ENCODE measurements at places on chromosomes 1 and 21.

DNA sequence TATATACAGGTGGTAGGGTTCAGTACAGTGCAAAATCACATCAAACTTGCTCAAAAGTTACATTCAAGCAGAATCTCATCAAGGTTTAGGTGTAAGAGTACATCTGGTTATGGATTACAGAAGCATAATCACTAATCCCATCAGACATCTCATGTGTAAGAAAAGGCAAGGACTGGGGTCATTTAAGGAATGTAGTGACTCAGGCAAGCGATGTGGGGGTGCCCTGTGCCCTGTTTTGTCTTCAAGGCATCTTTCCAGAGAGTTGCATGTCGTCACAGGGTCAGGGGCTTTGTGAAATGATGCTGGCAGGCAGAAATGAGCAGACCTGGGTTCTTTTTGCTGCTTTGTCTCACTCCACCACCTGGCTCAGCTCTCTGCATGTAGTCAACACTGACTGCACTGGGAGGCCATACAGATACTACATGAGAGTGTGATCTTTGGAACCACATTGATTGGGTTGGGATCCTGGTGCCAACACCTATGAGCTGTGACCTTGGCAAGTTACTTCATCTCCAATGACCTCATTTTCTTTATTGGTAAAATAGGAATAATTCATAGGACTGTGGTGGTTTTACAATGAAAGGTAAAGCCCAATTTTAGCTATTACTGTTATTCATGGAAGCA lies 8.2 kb upstream of the HHIPL2 start:
- no peak for DNase-seq

GRCh38 chr1:18118078-18118477 lies 10.5 kb downstream of the IGSF21 start:
- DNase-seq = no peak

- no peak for DNase-seq
Measured at GRCh38 chr1:68384872-68385411, 64.8 kb downstream of the RPE65 start.

DNA sequence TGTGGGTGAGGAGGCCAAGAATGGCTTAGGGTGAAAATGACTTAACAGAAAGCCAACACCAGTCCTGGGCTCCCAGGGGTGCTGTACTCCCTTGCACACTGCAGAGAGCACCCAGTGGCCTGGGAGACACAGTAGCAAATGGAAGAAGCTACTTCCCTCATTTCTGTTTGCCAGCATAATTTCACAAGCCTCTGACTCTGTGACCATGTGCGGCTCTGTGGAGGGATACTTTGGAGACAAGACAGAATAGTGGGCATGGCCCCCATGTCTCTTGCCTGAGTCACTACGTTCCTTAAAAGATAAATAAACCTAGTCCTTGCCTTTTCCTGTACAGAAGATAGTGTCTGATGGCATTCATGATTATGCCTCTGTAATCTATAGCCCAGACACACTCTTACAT lies 38.1 kb downstream of the TRIM62 start:
- DNase-seq = no peak

DNA sequence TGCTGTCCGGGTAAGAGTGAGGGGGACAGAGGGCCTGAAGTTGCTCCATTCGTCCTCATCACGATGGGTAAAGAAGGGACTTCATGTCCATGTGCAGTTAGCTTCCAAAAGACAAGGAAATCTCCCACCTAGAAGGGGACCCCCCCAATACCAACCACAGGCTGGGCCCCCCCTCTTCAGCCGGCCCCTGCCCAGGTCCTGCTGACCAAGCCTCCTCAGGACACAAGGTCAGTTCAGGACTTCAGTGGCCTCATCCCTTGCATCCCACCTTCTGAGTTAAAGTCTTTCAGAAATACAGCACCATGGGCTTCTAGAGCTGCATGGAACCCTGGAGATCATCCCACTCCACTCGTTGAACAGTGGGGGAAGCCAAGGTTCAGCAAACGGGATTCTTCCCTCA lies 115.4 kb upstream of the ERG start:
- no peak for DNase-seq

GRCh38 chr1:218069180-218069579 lies 215.9 kb upstream of the RRP15 start:
- no peak for DNase-seq

GRCh38 chr1:110210604-110211495 lies 736 bp downstream of the KCNC4 start:
- DNase-seq = no peak

DNA sequence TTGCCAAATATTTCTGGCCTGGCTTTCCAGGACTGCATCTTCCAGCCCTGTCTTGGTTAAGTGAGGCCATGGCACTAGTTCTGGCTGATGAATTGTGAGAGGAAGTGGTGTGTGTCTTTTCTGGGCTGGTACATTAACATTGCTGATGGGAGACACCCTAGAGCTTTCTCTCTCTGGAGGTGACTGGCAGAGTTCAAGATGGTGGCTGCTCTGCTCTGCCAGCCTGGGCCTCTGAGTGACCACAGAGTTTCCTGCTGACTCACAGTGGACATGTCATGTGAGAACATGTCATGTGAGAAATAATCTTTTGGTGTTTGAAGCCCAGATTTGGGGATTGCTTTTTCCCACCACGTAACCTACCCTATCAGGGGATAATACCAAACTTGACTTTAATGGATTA lies 218.0 kb upstream of the KIAA0040 start:
- DNase-seq = no peak

- DNase-seq = no peak
Measured at GRCh38 chr1:221148660-221149059, 269.4 kb downstream of the HLX start.

- DNase-seq = no peak
Measured at GRCh38 chr1:245148861-245149260, 5.9 kb upstream of the KIF26B start.

DNA sequence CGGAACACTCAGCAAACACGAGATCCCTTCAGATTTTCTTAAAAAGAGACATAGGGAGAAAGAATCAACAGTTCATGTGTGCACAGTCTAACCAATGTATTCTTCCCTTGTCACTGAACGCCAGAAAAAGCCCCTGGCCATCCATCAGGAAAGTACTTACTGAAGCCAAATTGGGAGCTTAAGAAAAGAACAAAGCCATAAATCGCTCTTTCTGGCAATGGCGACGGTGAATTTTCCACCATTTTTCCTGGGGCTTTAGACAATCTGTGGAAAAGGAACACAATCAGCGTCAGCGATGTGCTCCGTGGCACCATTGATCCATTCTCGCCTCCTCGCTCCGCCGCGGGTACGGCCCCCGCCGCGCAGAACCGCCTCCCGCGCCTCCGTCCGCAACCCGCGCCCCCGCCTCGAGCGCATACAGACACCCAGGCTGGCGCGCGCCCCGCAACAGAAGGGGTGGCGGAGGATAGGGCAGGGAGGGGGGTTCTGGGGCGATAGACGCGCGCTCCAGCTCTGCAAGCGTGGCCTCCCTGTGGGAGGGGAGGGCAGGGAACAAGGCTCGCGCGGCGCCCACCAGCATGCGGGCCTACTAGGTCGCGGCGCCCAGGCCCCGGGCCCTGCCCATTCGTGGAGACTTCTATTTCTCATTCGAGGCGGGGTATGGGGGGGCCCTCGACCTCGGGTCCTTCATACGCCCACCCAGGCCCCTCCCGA lies 440 bp downstream of the PIGP start:
- DNase-seq = peak; percentile 93

DNA sequence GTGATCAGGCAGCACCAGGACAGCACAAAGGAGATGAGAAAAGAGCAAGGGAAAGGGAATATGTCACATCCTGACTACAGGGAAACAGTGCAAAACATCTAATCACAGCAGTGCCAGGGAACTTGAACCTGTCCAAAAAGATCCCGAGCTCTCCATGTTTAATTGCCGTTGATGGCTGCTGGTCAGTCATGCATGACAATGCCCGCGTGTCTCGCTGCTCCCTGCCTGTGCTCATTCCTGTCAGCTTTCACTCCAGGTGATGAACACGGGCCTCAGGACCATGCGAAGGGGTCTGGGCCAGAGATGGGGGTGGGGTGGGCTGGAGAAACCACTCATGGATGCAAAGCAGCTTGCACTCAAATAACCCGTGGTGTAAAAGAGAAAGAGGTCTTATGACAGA lies 287.0 kb downstream of the GPATCH2 start:
- DNase-seq = no peak

GRCh38 chr1:26038477-26038876 lies 7.4 kb downstream of the SLC30A2 start:
- DNase-seq = no peak

GRCh38 chr1:15283526-15283925 lies 36.5 kb downstream of the FHAD1 start:
- no peak for DNase-seq

DNA sequence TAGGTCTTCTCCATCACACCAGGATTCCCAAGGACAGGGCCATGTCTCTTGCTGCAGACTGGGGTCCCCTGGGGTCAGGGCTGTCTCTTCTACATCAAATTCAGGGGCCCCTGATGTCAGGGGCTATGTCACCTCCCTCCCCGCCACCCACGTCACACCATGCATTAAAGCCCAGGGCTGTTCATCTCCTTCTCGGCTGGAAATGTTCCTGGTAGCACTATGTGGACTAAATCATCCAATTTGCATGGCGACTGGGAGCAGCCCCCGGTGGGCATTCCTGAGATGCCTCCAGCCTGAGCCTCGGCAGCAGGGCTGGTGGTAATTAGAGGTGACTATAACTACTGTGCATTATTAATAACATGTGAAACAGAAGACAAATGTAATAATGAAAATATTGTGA lies 151.7 kb upstream of the HMGB4 start:
- DNase-seq = no peak

GRCh38 chr21:46185716-46186115 lies 1.5 kb upstream of the SPATC1L start:
- no peak for DNase-seq

GRCh38 chr1:38064197-38064903 lies 17.8 kb upstream of the POU3F1 start:
- DNase-seq = peak; percentile 19

DNA sequence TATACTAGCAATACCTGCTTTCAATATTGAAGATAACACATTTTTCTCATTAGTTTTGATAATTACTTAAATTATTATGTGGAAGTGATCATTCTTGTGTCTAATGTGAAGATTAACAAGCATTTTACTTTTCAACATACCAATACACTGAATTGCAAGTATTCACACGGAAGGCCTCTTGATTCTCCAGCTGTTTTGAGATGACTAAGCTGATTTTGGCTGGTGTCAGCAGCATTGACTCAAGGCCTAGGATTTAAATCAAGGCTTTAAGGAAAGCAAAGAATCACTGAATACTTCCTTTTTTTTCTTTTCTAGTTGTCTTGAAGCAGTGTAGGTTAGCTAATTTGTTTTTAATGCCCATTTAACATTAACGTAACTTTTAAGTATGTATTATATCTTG lies 373.7 kb downstream of the SRGAP2C start:
- DNase-seq = peak; percentile 0

DNA sequence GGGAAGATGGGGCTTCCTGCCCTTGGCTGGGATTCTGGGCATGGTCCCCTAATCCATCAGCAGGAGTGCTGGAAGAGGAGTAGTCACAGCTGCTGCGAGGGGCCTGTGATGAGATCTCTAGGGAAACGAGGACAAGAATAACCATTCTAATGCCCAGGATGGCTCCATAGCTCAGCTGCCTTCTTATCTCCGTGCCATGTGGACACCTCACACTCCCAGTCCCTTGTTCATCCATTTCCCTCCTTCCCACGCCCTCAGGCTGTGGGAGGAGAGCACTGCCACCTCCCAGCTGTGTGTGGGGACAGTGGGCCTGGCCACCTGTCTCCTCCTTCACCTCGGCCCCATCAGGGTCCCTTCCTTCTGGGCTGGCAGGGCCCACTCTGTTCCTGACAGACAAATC lies 16.1 kb upstream of the ETV3 start:
- DNase-seq = no peak

GRCh38 chr21:41169701-41170100 lies 1.7 kb downstream of the BACE2 start:
- DNase-seq = no peak
